Omental fat pad (tissue), 4 donors: ENCODE measurements at places on chromosomes 11 and 22.

DNA sequence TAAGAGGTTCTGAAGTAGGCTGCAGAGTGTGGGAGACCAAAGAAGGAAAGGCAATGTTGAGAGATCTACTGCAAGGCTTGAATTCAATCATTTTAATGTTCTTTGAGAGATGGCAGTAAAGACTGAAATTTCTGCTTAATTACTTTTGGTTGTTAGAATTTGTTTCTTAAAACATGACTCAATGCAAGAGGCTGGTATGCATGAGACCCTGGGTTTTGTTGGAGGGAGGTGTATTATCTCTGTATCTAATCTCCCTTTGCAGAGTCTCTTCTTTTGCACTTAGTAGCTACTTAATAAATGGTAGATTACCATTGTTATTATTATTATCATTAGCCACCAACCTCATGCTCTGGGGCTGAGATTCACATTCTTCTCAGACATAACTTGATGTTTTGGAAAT, 87.4 kb upstream of the DRD2 start:
- DNase-seq = no peak

- no peak for DNase-seq
Measured at GRCh38 chr11:771617-772204, 5.6 kb downstream of the GATD1 start.

GRCh38 chr11:120031612-120032600, 106.0 kb downstream of the TRIM29 start:
- no peak for DNase-seq

- no peak for DNase-seq
Measured at GRCh38 chr11:82924522-82925224, 23.1 kb downstream of the DDIAS start.

GRCh38 chr22:29253561-29254285, 14.1 kb downstream of the RHBDD3 start:
- no peak for DNase-seq

DNA sequence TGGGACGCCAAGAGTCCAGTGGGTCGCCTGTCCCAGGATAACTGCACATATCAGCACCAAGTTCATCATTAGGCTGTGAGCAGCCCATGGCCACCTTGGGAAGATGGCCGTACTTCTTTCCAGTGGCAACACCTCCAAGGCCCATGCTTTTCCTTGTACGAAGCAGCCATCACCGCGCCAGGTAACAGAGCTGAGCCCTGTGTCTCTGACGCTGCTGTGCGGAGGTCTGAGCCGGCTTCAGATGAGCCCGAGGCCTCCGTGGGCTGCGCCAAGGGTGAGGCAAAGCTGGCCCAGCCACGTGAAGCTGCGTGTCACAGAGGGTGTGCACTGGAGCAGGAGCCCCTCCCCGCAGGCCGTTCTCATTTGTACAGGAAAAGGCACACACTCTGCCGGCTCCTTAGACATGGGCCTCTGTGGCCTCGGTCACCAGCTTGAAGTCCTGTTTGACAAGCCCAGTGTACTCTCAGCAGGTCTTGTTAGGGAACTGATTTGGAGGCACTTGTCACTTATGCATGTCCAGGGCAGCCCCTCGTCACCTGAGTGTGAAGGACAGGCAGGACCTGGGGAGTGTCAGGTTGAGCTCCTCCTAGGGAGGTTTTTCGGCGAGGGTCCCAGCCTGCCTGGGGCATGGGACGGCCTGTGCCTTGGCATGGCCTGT, 401.5 kb downstream of the TBC1D22A start:
- DNase-seq = peak; percentile 16

- DNase-seq = no peak
Measured at GRCh38 chr11:64232182-64232966, 2.0 kb upstream of the VEGFB start.

DNA sequence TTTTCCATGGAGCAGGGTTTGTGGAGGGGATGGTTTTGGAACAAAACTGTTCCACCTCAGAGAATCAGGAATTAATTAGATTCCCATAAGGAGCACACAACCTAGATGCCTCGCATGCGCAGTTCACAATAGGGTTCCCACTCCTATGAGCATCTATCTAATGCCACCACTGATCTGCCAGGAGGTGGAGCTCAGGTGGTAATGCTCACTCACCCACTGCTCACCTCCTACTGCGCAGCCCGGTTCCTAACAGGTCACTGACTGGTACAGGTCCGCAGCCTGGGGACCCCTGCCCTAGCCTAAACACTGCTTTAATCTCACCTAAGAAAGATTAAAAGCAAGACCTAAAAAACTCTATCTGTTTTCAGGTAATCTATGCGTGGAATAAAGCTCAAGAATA, 553.0 kb downstream of the JRKL start:
- no peak for DNase-seq

GRCh38 chr11:81987829-81988472, 745.7 kb downstream of the FAM181B start:
- DNase-seq = no peak

GRCh38 chr22:23622634-23623033, 9.5 kb downstream of the DRICH1 start:
- DNase-seq = no peak

DNA sequence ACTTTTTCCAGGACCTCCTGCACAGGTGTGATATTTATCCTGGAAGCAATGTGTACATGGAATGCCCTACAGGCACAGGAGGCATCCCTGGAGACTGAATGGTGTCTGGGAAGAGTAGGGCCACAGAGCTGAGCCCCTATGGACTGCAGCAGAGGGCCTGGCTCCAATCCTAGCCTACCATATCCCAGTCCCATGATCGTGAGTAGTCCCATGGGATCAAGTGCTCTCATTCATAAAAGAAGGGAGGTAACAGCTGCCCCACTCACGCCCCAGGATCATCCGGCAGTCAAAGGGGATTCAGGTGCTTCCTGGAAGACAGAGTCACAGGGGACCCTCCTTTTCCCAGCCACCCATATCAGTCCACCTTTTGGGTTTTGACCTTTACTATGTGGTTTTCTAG, 24.0 kb downstream of the ANKK1 start:
- DNase-seq = no peak

DNA sequence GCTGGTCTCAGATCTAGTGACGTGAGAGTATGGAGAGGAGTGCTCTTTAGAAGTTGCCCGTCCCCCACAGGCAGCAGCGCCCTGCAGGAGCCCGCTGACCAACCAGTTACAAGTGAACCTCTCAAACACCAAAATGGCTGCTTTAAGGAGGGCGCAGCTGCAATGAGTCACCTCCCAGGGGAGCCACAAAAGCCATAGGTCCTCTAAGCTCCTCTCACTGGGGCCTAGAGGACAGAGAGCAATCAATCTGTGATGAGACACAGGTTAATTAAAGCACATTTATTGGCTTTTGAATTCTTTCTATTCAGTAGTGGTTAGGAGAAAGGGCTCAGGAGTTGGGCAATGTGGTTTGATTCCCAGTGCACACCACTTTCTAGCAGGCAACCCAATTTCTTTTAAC, 15.5 kb upstream of the RAPSN start:
- DNase-seq = no peak

DNA sequence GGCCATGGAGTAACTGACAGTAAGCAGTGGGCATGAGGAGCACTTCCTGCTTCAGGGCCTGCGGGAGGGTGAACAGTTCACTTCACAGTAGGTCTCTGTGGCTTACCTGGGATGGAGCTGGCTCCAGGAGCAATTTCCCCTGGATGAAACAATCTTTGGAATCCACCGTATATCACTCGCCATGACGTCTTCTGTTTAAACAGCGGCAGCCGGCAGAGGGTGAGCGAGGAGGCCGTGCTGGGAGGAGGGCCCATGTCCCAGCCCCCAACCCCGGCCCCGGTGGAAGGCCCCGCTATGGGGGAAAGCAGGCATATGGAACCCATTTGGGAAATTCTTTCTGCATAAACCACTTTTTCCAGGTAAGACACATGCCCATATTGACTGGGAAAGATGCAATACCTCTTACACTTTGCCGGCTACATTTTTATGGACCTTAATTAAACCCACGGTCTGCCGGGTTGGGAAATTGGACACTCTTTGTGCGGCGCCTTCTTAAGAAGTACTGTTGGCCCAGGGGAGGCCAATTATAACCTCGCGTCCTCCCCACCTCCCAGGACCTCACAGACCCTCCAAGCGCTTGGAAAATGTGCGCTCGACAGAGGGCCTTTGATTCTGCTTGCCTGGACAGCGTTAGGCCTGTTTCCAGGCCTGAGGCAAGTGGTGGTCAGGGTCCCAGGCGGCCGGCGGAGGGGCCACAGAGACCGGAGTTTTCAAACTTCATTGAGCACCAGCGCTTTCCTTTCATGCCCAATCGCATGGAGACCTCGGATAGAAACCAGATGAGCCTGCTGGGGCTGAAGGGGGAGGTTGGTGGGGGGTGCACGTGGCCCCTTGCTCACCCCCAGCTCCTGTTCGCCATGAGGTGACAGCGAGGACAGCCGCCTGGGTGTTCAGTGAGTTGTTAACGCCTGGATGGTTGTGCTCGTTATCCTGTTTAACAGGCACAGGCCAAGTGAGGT, 40.4 kb downstream of the SMIM38 start:
- no peak for DNase-seq

DNA sequence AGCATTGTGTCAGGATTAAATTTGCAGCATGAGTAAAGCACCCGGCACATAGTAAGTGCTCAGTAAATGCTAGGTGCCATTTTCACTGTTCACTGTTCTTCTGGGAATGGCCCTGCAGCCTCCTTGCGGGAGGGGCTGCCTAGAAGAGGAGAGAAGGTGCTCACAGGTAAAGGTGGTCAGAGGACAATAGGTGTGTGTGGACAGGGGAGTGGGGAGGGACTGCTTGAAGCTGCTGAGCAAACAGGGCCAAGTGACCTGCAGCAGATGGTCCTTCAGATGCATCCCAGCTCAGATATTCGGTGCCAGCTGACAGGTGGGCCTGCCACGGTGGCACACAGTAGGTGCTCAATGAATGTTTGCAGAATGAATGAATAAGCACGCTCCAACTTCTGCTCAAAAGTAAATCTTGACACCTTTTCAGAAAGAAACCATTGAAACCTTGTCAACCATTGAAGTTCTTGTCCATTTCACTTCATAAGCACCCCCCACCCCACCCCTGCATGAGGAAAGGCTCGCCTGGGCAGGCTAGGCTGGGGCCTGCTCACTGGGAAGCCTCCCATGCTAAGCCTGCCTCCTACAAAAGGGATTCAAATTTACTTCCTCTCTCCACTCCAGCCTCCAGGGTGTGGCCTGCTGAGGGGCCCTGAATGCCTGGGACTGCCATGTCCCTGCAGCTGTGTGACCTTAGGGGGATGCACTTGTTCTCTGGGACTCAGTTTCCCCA, 1.6 kb downstream of the KIAA0930 start:
- no peak for DNase-seq

DNA sequence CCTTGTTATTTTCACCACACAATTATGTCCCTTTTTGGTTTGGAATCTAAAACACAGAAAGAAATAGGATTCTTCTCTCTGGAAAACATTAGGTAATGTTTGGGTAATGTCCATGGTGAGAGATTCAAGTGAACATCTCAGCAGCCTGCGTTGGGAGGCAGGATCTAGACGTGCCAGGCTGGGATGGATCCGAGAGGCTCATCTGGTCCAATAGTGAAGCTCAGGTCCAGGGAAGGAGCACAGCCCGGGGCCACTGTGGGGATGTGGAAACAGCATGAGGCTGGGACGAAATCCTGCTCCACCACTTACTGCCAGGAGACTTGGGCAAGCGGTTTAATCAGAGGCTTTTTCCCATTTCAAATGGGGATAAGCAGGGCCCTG, 109.9 kb downstream of the CSNK2A3 start:
- no peak for DNase-seq

GRCh38 chr11:43573233-43573632, 107.3 kb upstream of the HSD17B12 start:
- no peak for DNase-seq

- no peak for DNase-seq
Measured at GRCh38 chr11:88295028-88295427, 42.5 kb downstream of the CTSC start.
